ENCODE measurements at places on chromosomes 3 and 15. TPM values are rescaled to one million over a fixed set of nuclear protein-coding genes. Genes with fewer than 3 reads are reported as not detected.
A peak's percentile ranks its signal among the peaks of the same experiment; 100 is the strongest.

Gene DOCK3
- 5.9 TPM for total RNA-seq

Gene SLC22A14
- 0.29 TPM for total RNA-seq

Gene ZNF592
- 26.8 TPM for total RNA-seq

GRCh38 chr3:138987181-138987580 is 18.9 kb downstream of the PRR23A start:
- H3K4me1 ChIP-seq, result peaks cover 3% of the 10 kb centered on the region
- no peak overlapping the region for H3K4me3 ChIP-seq
- H3K36me3 ChIP-seq, result no peaks in the 10 kb centered on the region

DNA sequence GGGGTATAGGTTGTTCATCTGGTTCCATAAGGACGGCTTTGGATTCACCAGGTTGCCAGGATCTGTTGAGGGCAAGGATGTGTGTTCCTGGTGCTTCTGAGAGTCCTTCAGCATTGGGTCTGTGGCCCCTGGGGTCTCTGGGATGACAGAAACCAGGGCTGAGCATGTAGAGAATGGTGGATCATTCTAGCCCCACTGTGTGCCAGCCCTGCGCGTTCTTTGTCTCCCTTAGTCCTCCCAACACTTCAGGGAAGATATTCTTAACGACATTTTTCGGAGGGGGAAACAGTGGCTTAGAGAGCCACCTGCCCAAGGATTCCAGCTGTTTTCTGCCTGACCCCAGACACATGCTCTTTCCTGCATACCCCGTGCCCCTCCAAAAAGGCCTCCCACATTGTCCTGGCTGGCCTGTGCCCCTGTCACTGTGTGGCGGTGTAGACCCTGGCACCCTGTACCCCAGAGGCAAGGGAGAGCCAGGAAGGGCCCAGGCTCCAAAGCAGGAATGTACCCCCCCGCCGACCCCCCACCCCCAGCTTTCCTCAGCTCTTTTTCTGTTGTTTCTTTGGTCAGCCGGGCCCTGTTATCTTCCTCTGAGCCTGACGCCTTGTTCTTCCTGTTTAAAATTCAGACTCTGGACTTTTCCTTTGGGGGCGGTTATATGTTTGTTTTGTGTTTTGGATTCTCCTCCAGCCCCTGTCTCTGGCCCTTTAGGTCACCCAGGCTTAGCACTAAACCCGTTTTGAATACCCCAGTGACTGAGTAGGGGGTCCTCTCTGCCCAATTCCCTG is 57.8 kb upstream of the SMAD6 start:
- no peaks in the 10 kb centered on the region for H3K36me3 ChIP-seq
- no peak for DNase-seq
- H3K4me3 ChIP-seq, result no peak overlapping the region

- H3K27ac ChIP-seq, result no peak overlapping the region
- no peak for DNase-seq
- no peaks in the 10 kb centered on the region for H3K36me3 ChIP-seq
- peaks cover 13% of the 10 kb centered on the region for H3K4me1 ChIP-seq
- H3K27me3 ChIP-seq, result peaks cover 4% of the 10 kb centered on the region
Observed at GRCh38 chr3:55701997-55702396, 214.9 kb upstream of the WNT5A start.

GRCh38 chr15:62474771-62475124 is 309.7 kb upstream of the C2CD4B start:
- DNase-seq, result no peak
- H3K4me3 ChIP-seq, result no peak overlapping the region
- H3K36me3 ChIP-seq, result no peaks in the 10 kb centered on the region
- no peak overlapping the region for H3K27ac ChIP-seq
- H3K4me1 ChIP-seq, result peaks cover 56% of the 10 kb centered on the region

- peaks cover 4% of the 10 kb centered on the region for H3K36me3 ChIP-seq
- no peak for DNase-seq
- H3K4me3 ChIP-seq, result no peak overlapping the region
- no peak overlapping the region for H3K27ac ChIP-seq
- peaks cover 8% of the 10 kb centered on the region for H3K4me1 ChIP-seq
- no peaks in the 10 kb centered on the region for H3K27me3 ChIP-seq
Observed at GRCh38 chr15:90221246-90221900, 12.4 kb downstream of the CIB1 start.

DNA sequence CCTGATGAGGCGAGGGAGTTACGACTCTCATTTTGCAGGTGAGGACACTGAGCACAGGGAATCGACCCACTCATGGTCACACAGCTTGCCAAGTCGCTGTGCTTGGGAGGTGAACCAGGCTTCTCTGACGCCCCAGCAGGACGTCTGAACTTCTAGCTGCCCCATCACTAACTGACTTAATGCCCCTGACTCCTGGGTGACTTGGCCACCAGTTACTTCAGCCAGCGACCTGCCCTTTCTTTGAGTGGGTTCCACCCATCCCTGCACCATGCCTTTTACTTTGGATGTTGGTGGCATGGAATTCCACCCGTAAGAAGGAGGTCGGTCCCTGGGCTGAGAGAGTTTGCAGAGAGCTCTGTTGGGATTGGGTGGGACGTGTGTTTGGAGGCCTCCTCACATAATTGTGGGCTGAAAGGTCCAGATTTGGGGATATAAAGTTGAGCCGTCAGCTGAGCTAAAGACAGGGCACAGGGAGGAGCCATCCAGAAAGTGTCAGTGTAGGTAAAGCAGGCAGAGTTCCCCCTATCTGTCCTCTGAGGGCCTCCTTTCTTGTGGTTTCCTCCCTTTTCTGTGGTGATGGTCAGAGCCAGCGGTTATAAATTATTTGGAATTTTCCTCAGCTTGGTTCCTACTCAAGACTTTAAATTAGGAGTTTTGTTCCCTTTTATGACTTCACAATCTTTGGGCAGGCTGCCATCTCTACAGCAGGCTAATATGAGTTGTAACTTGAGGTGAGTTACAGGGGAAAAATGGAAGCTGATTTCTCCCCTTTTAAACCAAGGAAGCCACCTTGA is 55.0 kb downstream of the FLNB start:
- DNase-seq, result no peak
- H3K36me3 ChIP-seq, result peaks cover 28% of the 10 kb centered on the region
- H3K4me1 ChIP-seq, result peaks cover 62% of the 10 kb centered on the region
- H3K4me3 ChIP-seq, result peak overlapping the region; percentile 79
- no peaks in the 10 kb centered on the region for H3K27me3 ChIP-seq
- peak overlapping the region; percentile 78 for H3K27ac ChIP-seq

- no peak overlapping the region for H3K4me3 ChIP-seq
- peaks cover 22% of the 10 kb centered on the region for H3K4me1 ChIP-seq
- no peak for DNase-seq
Observed at GRCh38 chr15:60744826-60745460, 266.0 kb upstream of the ICE2 start.

GRCh38 chr3:100754563-100755334 is 45.5 kb downstream of the TFG start:
- no peak for DNase-seq
- H3K36me3 ChIP-seq, result peaks cover 21% of the 10 kb centered on the region
- H3K4me3 ChIP-seq, result no peak overlapping the region
- H3K4me1 ChIP-seq, result no peaks in the 10 kb centered on the region

DNA sequence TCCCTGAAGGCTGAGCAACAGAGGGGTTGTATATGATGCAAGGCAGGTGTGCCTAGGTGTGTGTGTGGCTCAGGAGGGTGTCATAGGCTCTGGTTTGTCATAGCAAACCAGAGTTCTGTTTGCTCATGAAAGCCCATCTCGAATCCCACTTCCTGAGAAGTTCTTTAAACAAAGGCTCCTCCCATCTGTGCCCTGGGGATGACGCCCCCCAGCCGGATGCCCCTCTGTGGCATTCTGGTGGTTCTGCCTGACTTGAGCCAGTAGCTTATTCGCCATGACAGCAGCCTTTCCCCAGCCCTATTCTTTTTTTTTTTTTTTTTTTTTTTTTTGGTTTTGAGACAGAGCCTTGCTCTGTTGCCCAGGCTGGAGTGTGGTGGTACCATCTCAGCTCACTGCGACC is 45.4 kb downstream of the PDIA5 start:
- H3K36me3 ChIP-seq, result peaks cover 27% of the 10 kb centered on the region
- DNase-seq, result no peak
- H3K4me3 ChIP-seq, result no peak overlapping the region
- no peaks in the 10 kb centered on the region for H3K27me3 ChIP-seq
- no peaks in the 10 kb centered on the region for H3K4me1 ChIP-seq

- no peaks in the 10 kb centered on the region for H3K36me3 ChIP-seq
- no peak overlapping the region for H3K27ac ChIP-seq
- DNase-seq, result no peak
- peaks cover 39% of the 10 kb centered on the region for H3K4me1 ChIP-seq
Observed at GRCh38 chr3:125117631-125118191, 61.9 kb upstream of the HEG1 start.

DNA sequence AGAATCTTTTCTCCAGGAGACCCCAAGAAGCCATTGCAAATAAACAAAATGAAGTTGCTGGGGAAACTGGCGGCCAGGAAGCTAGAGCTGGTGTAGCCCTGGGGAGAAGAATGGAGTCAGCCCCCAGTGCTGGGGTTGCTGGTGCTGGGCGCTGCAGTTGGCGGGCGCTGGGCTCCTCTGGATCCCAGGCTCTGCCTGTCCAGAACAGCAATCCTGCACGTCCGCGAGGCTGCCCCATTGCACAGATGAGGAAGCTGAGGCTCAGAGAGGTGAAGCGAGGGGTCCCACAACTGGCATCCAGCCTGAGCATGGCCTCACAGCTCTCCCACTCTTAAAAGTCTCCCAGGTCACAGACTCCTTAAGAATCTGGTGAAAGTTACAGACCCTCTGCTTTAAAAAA is 161.1 kb downstream of the OR4M2 start:
- no peak for DNase-seq
- H3K27me3 ChIP-seq, result no peaks in the 10 kb centered on the region
- H3K27ac ChIP-seq, result no peak overlapping the region
- H3K4me3 ChIP-seq, result no peak overlapping the region
- no peaks in the 10 kb centered on the region for H3K4me1 ChIP-seq

- H3K4me1 ChIP-seq, result no peaks in the 10 kb centered on the region
- no peak overlapping the region for H3K27ac ChIP-seq
- H3K4me3 ChIP-seq, result no peak overlapping the region
Observed at GRCh38 chr3:192687488-192688152, 39.7 kb downstream of the FGF12 start.

GRCh38 chr15:91921188-91921842 is 67.8 kb downstream of the SLCO3A1 start:
- H3K27me3 ChIP-seq, result no peaks in the 10 kb centered on the region
- peaks cover 35% of the 10 kb centered on the region for H3K4me1 ChIP-seq
- H3K36me3 ChIP-seq, result peaks cover 4% of the 10 kb centered on the region
- H3K27ac ChIP-seq, result peak overlapping the region; percentile 12

DNA sequence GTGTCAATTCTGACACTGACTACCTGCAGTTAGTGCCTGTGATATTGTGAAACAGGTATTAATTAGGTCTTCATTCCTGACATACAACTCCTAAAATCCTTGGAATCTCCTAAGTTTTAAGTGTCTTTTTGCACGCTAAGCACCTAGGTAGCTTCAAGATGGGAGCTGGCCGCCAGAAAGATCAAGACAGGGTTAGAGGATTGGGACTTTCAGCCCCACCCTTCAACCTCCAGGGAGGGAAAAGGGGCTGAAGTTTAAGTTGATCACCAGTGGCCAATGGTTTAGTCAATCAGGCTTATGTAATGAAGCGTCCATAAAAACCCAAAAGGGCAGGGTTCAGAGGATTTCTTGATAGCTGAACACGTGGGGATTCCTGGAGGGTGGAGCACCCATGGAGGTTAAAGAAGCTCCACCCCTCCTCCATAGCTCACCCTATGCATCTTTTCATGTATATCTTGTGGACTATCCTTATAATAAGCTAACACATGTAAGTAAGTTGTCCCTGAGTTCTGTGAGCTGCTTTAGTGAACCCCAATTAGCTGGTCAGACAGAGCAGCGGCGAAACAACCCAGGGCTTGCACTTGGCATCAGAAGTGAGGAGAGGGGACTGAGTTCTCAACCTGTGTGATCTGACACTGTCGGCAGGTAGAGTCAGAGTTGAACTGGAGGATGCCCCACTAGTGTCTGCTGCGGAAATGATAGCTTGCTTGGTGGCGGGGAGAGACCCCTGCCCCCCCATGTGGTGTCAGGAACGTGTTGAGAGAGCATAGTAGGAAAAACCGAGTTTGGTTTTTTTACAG is 12.8 kb upstream of the SRP14 start:
- H3K36me3 ChIP-seq, result peaks cover 3% of the 10 kb centered on the region
- H3K27ac ChIP-seq, result peak overlapping the region; percentile 82

DNA sequence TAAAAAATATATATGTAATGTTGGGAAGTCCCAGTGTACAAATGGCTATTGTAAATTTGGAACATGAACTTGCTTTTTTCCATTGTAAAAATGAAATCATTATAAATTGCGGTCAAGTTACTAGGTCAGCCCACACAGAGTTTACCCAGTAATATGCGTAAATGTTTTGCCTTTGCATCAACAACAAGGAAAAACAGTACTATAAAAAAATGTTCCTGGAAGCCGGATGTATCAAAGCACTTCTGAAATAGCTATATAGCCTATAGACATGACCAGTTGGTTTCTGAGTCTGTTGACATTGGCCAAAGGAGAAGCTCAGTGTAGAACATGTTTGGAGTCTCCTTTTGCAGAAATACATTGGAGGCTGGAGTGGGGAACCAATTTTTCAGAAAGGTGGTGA is 23.2 kb downstream of the CTNNB1 start:
- H3K36me3 ChIP-seq, result peaks cover 46% of the 10 kb centered on the region
- H3K27me3 ChIP-seq, result no peaks in the 10 kb centered on the region
- DNase-seq, result no peak

GRCh38 chr3:126313580-126314304 is 43.5 kb downstream of the KLF15 start:
- no peaks in the 10 kb centered on the region for H3K36me3 ChIP-seq
- H3K27me3 ChIP-seq, result no peaks in the 10 kb centered on the region
- no peaks in the 10 kb centered on the region for H3K4me1 ChIP-seq
- no peak overlapping the region for H3K4me3 ChIP-seq
- peak; percentile 44 for DNase-seq
- H3K27ac ChIP-seq, result no peak overlapping the region

DNA sequence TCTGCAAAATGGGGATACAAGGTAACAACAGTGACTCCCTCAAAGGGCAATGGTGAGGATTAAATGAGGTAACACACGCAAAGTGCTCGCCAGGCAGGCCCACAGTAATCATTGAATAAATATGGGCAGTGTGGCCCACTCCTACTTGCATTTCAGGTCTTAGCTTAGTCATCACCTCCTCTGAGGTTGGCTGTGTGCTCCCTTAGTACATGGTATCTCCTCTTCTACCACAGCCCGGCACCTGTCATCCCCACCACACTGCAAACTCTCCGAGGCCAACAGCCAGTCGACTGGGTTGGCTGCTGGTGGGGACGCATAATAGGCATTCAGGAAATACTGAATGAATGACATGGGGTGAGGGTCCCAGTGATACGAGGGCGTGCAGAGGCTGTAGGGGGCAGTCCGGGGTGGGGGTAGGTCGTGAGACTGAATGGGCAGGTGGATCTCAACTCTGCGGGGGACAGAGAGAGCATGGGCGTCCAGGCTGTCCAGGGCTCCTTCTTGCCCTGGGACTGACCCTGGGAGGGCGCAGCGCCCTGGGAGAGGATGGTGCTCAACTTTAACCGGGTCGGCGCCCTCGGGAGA is 375 bp upstream of the MYZAP start:
- H3K4me1 ChIP-seq, result peaks cover 7% of the 10 kb centered on the region
- H3K27ac ChIP-seq, result peak overlapping the region; percentile 92
- peaks cover 19% of the 10 kb centered on the region for H3K27me3 ChIP-seq
- DNase-seq, result no peak

DNA sequence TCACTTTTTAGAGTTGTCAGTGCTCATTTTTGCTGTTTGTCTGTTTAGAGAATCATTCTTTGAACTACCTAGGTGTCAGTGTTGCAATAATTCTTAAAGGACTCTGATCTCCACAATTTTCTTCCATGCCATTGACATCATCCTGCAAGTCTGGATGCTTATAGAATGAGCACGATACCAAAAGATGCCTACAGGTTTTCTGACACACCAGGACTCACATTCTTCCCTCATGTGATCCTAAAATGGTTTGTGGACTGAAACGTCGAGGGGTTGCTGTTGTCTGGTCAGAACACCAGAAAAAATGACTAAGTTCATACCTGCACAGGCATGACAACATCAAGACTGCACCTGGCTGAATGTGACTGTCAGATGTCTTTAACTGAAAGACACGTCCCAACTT is 95.9 kb downstream of the SEMA5B start:
- H3K27ac ChIP-seq, result no peak overlapping the region
- H3K36me3 ChIP-seq, result peaks cover 3% of the 10 kb centered on the region
- peaks cover 17% of the 10 kb centered on the region for H3K27me3 ChIP-seq
- H3K4me1 ChIP-seq, result peaks cover 18% of the 10 kb centered on the region

Data from type B pancreatic cell (in vitro differentiated cells).